ENCODE measurements at places on chromosomes 6 and 20.

DNA sequence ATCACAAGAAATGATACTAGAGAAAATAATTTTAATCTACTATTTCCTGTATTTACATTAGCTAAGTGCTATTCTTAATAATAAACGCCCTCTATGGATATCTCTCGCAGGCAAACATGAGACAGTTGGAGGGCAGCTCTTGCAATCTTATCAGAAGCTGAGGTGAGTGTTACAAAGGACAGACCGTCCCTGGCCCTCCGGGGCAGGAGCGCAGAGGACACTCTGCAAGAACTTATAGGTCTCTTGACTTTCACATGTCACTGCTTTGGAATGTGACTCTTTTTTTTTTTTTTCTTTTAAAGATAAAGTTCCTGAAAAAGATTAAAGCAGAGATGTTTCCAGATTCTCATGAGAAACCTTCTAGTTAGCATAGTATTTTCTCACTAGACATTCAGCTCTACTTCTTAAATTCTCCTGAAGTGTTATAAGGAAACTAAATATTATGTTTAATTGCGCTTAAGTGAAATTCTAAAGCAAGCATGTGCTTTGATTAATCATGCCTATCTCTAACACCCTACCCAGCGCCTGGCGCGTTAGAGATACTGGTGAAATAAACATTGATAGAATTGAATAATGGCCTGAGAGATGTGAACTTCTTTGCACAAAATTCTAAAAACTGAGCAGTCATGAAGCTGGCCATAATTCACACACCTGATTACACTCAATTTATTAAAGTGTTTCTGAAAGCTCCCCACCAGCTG, 57.4 kb downstream of the SYTL3 start:
- peak; percentile 92 for DNase-seq

- DNase-seq = no peak
Measured at GRCh38 chr6:146916435-146917025, 287.7 kb upstream of the STXBP5 start.

GRCh38 chr20:49786196-49786595, 26.4 kb upstream of the SLC9A8 start:
- no peak for DNase-seq

DNA sequence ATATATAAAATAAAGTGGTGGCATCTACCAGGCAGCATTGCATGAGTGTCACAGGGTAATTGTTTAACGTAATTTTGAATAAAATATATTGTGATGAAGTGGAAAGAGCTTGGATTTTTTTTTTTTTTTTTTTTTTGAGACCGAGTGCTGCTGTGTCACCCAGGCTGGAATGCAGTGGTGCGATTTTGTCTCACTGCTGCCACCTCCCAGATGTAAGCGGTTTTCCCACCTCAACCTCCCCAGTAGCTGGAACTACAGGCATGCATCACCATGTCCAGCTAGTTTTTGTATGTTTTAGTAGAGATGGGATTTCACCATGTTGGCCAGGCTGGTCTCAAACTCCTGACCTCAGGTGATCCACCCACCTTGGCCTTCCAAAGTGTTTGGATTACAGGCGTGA, 81.1 kb upstream of the SMIM8 start:
- peak; percentile 21 for DNase-seq

DNA sequence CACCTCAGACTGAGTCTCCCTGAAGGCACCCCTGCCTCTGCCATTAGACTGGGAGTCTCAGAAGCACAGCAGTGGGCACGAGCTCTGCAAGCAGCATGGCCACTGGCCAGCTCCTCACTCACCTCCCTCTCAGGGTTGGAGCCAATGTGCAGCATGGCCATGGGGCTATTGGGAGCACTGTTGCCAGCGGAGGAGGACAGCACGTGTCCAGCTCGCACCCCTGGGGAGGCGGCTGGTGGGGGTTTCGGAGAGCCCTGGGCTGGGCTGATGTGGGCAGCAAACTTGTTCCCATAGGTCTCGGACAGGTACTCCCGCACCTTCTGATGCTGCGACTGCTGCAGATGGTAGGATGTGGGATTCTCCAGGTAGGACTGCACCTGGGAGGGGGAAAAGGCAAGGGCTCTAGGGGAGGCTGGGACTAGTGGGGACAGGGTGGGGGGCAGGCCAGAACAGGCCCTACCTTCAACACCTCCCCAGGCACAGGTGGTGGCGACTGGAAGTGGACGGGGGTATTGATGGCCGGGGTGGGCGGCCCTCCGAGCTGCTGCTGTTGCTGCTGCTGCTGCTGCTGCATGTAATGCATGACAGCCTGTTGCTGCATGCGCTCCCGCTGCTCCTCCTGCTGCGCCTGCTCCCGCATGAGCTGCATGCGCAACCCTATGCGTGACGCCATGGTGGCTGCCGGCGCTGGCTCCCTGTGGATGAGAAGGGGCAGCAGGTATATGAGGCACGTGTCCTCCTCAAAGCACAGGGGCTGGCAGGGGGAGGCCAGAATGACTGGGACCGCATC, 44.7 kb downstream of the TFEB start:
- DNase-seq = no peak

DNA sequence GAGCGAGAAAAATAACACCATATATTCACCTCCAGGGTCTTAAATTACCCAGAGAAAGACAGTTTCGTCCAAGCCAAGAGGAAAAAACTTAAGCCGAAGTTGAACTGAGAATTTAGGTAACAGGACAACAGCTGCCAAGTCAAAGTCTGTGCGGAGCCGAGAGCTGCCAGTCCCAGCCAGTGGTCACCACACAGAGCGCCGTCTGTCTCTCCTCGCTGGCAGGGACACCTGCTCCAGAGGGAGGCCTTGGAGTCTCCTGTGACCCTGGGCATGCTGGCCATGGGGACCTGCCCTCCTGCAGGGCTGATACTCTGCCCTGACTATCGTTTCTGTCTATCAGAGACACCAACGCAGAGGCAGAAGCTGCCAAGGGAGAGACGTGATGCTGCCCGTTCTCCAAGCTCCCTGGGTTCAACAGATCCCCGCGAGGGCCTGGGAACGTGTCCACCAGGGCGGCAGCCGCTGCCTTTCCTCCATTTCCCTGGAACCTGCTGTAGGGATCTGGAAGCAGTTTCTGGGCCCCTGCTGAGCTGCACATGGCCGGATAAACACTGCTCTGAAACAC, 341.3 kb downstream of the SMOC2 start:
- DNase-seq = no peak

- no peak for DNase-seq
Measured at GRCh38 chr6:51915098-51915497, 172.3 kb downstream of the PKHD1 start.

GRCh38 chr6:20319520-20320357, 81.9 kb upstream of the E2F3 start:
- DNase-seq = no peak

DNA sequence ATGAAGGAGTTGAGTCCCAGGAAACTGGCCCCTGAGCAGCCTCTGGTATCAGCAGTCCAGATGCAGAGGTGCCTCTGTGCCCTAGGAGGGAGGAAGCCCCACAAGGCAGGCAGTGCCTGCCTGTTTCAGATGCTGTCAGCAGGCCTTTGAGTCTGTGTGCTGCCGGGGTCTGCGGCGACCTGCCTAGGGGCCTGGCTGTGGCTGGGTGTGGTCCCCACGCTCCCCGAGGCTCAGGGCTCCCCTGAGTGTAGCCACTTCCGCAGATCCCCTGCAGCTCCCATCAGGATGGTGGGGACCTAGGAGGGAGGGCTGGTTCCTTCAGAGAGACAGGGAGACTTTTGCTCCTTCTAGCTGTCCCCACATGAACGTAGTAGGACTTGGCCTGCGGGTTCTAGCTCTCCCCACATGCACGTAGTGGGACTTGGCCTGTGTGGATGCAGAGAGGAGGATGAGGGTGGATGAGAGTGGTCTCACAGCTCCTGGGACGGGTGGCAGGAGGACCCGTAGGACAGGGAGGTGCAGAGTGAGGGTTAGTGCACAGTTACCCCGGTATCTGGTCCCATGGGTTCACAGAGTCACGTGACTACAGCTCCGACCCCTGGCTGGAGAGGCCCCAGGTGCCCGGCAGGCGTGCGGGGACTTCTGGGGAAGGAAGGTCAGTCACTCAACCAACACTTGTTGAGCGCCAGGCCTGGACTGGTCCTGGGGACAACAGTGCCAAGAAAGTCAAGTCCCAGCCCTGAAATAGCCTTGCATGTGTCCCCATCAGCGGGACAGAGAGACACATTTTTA, 41.0 kb downstream of the CDH4 start:
- DNase-seq = no peak

DNA sequence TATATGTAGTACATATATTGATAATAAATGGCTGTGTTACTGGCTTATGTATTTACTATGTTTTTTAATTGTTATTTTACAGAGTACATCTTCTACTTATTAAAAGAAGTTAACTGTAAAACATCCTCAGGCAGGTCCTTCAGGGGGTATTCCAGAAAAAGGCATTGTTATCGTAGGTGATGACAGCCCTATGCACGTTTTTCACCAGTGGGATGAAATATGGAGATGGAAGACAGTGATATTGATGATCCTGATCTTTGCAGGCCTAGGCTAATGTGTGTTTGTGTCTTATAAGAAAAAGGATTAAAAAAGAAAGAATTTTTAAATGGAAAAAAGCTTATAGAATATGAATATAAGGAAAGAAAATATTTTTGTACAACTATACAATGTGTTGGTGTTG, 7.5 kb downstream of the CD2AP start:
- no peak for DNase-seq

DNA sequence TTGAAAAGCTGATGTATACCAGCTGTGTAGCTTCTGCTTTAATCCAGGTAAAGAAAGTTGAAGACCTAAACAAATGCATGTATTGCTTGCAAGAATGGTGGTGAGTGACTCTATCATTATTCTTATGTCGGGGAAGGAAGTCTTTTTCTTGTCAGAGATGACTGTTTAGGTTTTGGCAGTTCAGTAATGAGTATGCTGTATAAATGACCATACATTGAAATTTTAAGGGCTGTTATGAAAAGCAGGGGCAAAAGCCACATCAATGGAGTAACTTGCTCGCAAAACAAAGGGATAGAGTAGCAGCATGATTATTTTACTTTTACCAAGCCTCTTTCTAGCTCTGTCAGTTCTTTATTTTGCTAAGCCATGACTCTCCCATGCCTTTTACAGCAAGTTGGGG, 55.9 kb upstream of the NUP153 start:
- no peak for DNase-seq

DNA sequence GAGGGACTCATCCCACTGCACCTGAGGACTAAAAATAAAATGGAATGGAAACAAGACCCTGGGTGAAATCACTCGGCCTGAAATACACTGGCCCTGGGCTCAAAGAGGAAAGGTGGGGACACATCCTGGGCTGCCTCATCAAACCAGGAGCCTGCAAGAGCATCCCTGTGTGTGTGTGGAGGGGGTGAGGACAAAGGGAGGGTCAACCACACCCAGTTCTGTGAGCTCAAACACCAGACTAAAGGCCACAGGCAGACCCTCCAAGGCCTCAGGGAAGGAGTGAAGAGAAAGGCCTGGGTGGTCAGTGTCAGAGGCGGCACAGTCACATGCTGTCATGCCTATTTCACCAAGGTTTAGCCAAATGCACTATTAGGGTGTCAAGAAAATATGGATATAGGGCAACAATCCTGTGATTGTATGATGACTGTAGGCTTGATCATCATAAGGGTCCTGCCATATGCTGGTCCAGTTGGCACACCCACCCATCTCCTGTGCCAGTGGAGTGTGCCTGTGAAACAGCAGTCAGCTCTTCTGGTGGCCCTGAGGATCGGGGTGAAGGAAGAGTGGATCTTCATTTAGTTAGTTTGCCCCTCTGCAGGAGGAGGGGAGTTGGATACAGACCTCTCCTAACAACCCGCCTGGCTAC, 28.9 kb downstream of the SRSF3 start:
- no peak for DNase-seq

GRCh38 chr20:38601216-38602184, at the start of gene ARHGAP40:
ARHGAP40 (plus strand) TSS chr20:38601809.
- peak; percentile 86 for DNase-seq

GRCh38 chr6:15876406-15876805, 213.6 kb upstream of the DTNBP1 start:
- no peak for DNase-seq

- no peak for DNase-seq
Measured at GRCh38 chr6:141445928-141446628, 686.6 kb upstream of the GJE1 start.

DNA sequence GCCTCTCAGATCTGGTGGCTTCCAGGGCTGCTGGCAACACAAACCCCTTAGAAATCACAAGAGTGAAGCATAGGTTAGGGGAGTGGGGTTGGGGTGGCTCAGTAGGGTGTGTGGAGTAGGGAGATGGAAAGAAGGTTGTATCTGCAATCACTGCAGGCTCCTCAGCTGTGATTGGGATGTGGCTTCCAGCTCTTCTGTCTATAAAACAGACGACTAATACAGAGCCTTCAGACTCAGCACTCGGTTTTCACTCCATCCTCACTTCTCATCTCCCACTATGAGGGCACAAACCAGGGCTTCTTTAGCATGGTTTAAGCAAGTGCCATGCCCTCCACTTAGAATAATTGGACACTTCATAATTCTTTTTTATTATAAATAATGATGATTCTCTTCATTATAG, 46.4 kb upstream of the CAP2 start:
- no peak for DNase-seq

DNA sequence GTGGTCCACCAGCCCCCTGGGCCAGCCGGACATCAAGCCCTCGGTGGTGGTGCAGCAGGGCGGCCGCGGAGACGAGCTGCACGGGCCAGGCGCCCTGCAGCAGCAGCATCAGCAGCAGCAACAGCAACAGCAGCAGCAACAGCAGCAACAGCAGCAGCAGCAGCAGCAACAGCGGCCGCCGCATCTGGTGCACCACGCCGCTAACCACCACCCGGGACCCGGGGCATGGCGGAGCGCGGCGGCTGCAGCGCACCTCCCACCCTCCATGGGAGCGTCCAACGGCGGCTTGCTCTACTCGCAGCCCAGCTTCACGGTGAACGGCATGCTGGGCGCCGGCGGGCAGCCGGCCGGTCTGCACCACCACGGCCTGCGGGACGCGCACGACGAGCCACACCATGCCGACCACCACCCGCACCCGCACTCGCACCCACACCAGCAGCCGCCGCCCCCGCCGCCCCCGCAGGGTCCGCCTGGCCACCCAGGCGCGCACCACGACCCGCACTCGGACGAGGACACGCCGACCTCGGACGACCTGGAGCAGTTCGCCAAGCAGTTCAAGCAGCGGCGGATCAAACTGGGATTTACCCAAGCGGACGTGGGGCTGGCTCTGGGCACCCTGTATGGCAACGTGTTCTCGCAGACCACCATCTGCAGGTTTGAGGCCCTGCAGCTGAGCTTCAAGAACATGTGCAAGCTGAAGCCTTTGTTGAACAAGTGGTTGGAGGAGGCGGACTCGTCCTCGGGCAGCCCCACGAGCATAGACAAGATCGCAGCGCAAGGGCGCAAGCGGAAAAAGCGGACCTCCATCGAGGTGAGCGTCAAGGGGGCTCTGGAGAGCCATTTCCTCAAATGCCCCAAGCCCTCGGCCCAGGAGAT, 1.0 kb downstream of the POU3F2 start:
- no peak for DNase-seq

- no peak for DNase-seq
Measured at GRCh38 chr20:25984933-25985332, 288.3 kb upstream of the ZNF337 start.

GRCh38 chr20:34967421-34967820, 11.8 kb downstream of the MYH7B start:
- DNase-seq = no peak

All from Caco-2 (cell line).